ENCODE measurements at places on chromosomes 4 and X.

DNA sequence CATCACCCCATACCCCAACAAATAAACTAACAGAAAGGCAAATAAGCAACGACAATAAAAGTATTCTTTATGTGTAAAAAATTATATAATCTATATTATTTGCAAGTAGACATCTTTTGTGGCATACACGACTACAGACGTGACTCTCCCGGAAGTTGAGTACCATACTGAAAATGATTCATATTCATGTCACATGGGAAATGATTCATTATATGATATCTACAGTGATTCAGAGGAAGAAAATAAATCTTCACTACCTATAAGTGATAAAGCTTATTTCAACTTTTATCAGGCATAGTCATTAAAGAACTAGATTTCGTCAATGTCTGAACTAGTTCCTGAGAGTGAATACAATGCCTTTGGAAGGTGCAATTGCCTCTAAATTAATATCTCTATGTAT, 4.6 kb upstream of the ANTXR2 start:
- no peak for DNase-seq

- DNase-seq: no peak
Measured at GRCh38 chrX:84168574-84168973, 19.4 kb downstream of the RPS6KA6 start.

- no peak for DNase-seq
Measured at GRCh38 chrX:32455704-32456103, 755.6 kb downstream of the DMD start.

- no peak for DNase-seq
Measured at GRCh38 chr4:179352221-179352620, 1910.0 kb upstream of the AGA start.

DNA sequence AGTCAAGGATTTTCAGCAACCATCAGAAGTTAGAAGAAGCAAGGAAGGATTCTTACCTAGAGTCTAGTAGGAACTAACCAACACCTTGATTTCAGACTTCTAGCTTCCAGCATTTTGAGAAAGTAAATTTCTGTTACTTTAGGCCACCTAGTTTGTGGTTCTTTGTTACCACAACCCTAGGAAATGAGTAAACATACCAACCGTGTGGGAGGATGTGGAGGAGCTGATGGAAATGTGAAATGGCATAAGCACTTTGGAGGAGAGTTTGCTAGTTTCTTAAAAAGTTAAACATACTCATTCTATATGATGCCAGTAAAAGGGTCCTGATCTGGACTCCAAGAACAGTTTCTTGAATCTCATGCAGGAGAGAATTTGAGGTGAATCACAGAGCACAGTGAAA, 679.4 kb downstream of the PDHA2 start:
- DNase-seq: no peak

GRCh38 chr4:15420642-15421041, 7.2 kb upstream of the C1QTNF7 start:
- peak; percentile 75 for DNase-seq

GRCh38 chrX:132692066-132692465, 203.2 kb upstream of the MBNL3 start:
- DNase-seq: no peak

- peak; percentile 48 for DNase-seq
Measured at GRCh38 chrX:118839334-118839958, 15.8 kb downstream of the ZCCHC12 start.

- DNase-seq: no peak
Measured at GRCh38 chr4:36740796-36741310, 459.4 kb downstream of the DTHD1 start.

DNA sequence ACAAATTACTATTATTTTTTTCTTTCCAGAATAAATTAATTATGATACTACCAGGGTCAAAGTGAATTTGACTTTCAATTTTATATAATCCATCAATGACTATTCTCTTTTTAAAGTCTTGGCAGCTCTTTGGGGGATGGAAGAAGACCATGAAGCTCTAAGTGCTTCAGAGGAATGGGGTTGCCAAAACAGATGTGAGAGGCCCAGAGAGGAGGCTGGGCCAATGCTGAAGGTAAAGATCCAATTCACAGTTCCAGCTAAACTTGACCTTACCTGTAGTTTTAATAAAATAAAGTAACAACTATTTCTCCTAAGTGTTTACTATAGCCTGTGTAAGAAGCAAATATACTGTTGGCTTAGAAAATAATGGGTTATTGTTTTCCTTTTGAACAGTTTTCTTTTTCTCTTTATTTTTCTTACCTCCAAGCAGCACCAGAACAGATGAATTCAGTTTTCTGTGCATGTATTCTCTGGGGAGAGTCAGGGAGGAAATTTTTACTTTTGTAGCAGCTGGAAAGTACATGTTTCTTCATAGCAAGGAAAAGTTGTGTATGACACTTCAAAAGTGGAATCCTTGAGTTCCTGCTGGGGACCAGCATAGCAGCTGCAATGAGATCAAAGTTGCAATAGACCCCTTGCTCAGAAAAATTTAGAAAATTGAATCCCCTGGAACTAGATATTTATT, 104.9 kb downstream of the CEP44 start:
- no peak for DNase-seq

DNA sequence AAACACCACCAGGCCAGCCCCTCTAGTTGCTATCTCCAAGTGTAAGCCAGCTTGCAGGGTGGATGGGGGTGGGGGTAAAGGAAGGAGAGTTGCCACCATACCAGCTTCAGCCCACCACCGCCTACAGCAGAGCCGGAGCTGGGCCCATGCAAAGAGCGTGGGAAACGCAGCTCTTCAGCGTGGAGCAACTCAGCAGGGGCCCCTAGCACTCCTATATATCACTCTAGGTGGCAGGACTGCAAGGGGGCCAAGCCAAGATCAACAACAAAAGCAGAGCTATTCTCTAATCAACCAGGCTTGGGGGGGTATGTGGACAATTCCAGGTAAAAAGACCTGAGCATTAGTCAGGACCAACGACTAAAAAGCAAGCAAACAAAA, 35.5 kb upstream of the IQSEC2 start:
- DNase-seq: no peak

DNA sequence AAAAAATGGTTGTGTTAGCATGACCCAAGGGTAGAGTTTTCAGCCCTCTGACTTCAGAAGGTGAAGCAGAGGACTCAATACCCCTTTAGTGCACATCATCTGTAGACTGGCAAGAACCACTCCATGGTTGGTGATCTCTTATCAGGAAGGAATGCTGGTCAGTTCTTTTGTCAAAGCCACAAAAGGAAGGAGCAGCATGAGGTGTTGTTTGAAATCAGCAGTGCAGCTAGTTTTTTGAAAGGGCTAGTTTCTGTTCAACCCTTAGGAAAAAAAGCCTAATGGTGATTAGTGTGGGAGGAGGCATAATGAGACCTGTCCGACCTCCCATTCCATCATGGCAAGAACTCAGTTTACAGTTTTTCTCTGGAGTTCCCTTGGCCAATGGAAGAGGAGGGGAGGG, 362.0 kb upstream of the CT83 start:
- DNase-seq: no peak

- DNase-seq: no peak
Measured at GRCh38 chrX:75623535-75623934, 100.7 kb upstream of the ZDHHC15 start.

DNA sequence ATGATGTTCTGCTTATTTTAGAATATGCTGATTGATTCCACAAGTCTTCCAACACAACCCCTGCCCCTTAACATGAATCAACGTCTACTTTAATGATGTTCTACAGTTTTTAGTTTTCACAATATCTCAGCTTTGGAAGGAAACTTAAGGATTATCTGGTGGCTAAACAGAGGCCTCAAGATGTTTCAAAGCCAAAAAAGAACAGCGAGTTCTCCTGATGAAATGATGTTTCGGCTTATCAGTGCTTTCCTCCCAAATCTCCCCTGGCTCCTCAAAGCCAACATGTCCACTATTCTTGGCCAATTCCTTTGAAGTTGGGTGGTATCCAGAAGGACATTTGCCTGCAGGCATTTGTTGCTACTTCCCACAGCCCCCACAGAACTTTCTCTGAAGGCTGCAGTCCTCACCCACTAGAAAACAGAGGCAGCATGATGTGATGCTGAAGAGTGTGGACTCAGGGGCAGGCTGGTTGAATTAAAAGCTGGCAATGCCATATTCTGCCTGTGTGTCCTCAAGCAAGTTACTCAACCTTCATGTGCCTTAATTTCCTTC, 87.3 kb downstream of the ADGRG4 start:
- DNase-seq: no peak

DNA sequence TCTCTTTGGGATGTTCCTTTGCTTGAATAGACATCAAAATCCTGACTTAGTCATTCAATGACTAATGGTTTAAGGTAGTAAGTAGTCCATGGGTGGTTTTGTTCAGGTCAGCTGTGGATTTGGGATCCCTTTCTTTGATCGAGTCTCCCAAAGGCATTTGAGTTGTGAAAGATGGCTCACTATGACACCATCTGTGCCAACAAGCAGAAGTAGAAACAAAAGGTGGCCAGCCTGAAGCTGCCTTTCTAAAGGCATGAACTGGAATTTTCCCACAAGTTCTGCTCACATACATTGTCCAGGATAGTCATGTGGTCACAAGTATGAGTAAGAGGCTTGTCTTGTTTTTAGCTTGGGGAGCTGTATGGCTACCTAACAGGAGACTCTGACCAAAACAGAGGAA, 129.9 kb downstream of the CCNG2 start:
- DNase-seq: no peak

GRCh38 chr4:74206088-74206825, 48.3 kb downstream of the MTHFD2L start:
- peak; percentile 90 for DNase-seq

- DNase-seq: no peak
Measured at GRCh38 chr4:155174668-155175067, 33.8 kb upstream of the NPY2R start.

Measured in fibroblast of skin of scalp (primary cell).